T-helper 2 cell treated with Interferon-gamma antibody and Interleukin-4, amounts not matched to agents 5 μg/mL and 100 μg/mL, for 36 hours (primary cell): ENCODE measurements at places on chromosomes 7 and 10.

DNA sequence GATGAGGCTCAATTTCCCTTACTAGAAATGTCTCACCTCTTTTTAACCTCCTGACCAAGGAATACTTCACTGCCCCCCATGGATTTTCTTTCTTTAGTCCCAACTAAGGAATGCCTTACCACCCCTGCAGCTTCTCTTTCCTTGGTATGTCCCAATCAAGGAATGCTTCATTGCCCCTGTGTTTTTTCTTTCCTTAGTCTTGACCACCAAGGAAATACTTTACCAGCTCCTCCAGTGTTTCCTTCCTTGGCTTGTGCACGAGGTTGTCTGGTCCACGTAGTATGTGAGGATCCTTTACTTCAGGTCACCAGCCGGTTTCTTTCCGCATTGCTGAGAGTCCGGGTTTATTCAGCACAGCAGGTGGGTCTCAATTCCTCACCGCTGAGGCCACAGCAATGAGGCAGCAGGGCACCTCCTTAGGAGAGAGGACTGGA, 59.3 kb downstream of the CYP2C9 start:
- DNase-seq = no peak

- no peak for DNase-seq
Observed at GRCh38 chr7:31761646-31762045, 74.6 kb downstream of the PPP1R17 start.

GRCh38 chr7:69864822-69865221, 266.5 kb downstream of the AUTS2 start:
- no peak for DNase-seq

DNA sequence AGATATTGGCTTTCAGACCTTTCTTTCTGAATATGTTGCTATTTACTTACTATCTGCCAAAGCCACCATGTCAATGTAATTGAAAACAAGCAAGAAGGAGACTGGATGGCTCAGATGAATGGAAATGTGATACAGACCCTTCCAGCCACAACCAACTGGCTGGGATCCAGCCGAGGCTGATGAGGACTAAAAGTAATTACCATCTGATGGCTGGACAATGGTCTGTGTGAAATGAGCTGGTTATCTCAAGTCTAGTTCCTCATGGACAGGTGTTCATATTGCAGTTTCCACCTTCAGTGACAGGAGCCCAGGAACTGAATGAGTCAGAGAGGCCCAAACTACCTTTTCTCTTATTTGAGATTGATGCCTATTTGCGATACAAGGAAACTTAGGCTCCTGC, 267.5 kb downstream of the GATA3 start:
- no peak for DNase-seq

DNA sequence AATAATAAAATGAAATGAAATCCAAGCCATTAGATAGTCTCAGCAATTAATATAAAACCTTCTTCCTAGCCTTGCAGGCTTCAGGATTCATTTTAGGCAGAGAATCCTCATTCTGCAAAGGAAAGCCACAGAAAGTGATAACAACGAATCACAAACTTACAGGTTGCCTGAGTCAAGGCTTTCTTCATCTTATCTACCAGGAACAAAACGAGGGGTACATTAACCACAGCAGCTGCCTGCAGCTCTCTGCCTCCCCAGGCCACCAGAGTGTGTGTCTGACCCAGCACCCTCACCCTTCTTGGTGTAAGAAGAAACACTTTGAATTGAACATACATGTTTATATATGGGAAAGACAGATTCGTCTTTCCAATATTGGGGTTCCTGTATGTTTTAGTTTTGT, 12.5 kb upstream of the TNS3 start:
- DNase-seq = no peak

GRCh38 chr7:106042196-106042611, 69.9 kb downstream of the SYPL1 start:
- DNase-seq = no peak
